HT1080 (cell line): ENCODE measurements at places on chromosomes 2 and 18. TPM values are rescaled to one million over a fixed set of nuclear protein-coding genes. Genes with fewer than 3 reads are reported as not detected.

The FTCDNL1 gene
- total RNA-seq, result 0.43 and 2.0 TPM in 2 replicates

The NTSR2 gene
- total RNA-seq, result not detected in 2 replicates

The GNAL gene
- total RNA-seq, result 0.10 and 1.0 TPM in 2 replicates

GRCh38 chr2:52429740-52430139 is 1337.9 kb upstream of the CHAC2 start:
- no peak for DNase-seq

DNA sequence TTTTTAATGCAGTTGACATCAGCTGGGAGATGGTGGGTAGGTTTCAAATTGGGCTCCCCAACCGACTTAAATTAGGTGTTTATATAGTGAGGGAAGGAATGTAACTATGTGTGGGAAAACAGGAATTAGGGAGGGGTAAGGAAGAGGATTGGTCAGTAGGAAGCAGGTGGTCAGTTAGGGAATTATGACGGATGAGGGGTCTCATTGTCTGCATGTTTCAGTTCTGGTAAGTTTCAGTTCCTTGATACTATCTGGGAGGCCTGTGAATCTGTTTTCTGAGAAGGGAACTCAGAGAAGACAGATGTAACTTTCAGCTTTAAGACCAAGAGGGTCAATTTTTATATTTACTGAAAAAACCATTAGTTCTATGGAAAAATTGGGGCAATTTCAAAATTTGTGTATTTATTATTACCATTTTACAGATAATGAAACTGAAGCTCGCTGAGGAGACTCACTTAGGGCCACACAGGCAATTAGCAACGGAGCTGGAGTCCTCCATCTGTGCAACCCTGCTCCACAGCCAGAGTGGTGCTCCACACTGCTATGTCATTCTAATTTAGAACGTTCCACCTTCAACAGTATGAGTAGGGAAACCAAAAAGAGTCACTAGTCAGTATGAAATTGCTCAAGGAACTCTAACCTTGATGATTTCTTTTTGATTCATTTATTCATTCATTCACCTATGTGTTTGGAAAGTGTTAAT is 36.0 kb upstream of the CCDC195 start:
- no peak for DNase-seq

DNA sequence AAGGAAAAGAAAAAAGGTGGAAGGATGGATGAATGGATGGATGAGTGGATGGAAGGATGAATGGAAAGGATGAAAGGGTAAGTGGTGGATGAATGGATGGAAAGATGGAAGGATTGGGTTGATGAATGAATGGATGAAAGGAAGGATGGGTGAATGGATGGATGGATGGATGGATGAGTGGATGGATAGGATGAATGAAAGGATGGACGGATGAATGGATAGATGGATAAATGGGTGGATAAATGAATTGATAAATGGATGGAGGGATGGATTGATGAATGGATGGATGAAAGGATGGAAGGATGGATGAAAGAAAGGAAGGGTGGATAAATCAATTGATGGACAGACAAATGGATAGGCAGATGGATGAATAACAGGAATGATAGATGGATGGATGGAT is 48.2 kb upstream of the OTOF start:
- no peak for DNase-seq

- no peak for DNase-seq
Measured at GRCh38 chr2:240947607-240948006, 41.5 kb downstream of the CROCC2 start.
